ENCODE measurements at places on chromosomes 2 and 18. TPM values are rescaled to one million over a fixed set of nuclear protein-coding genes. Genes with fewer than 3 reads are reported as not detected.

- no peak for DNase-seq
- H3K27me3 ChIP-seq = peaks cover 35% of the 10 kb centered on the region
- H3K4me1 ChIP-seq = no peaks in the 10 kb centered on the region
- H3K4me3 ChIP-seq = no peak overlapping the region
- H3K36me3 ChIP-seq = peaks cover 12% of the 10 kb centered on the region
- H3K27ac ChIP-seq = no peak overlapping the region
Measured at GRCh38 chr2:27126252-27126710, 2.7 kb downstream of the ABHD1 start.

GRCh38 chr18:10896851-10897250, 252.5 kb downstream of the PIEZO2 start:
- no peak overlapping the region for H3K4me3 ChIP-seq
- DNase-seq = no peak
- H3K36me3 ChIP-seq = no peaks in the 10 kb centered on the region
- no peaks in the 10 kb centered on the region for H3K27me3 ChIP-seq

Gene C2orf66
- total RNA-seq = 0.20 TPM

Gene CDH19
- not detected for total RNA-seq

Gene ERMN
- total RNA-seq = 1.9 TPM

Gene PLEK
- total RNA-seq = not detected

Measured in endodermal cell (in vitro differentiated cells).